ENCODE measurements at places on chromosomes 1 and 21.

- no peak for DNase-seq
These were observed 8.3 kb upstream of the SH2D5 start for GRCh38 chr1:20740781-20741180.

DNA sequence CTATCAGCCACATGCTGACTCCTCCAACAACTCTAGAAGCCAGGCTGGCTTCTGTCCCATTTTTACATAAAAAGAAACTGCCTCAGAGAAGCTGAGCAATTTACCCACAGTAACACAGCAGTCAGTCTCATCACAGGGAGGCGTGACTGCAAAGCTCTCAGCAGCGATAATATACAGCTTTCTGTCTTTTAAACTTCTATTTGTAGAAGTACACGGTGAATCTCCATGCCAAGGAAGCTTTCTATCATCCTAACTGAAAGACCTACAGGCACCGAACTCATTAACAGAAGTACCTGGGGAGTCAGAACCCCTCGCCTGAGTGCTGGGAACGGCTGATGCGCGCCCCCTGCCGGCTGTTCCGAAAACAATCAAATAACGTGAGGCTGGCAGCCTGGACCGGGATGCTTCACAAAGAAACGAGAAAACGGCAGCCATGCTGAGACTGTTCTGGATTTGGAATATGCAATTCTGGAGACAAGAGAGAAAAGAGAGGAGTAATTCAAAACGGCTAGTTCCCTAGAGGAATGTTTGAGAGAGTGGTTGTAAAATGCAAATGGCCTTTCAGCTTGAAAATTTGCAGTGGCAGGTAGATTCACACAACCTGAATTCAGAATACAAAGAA lies 43.5 kb upstream of the RAB4A start:
- peak; percentile 91 for DNase-seq

- DNase-seq, result peak; percentile 77
These were observed 27.9 kb upstream of the NPL start for GRCh38 chr1:182761396-182762395.

GRCh38 chr1:9281908-9282695 lies 10.6 kb upstream of the SPSB1 start:
- no peak for DNase-seq

- DNase-seq, result no peak
These were observed 114.3 kb downstream of the NMNAT2 start for GRCh38 chr1:183303901-183304300.
